ENCODE measurements at places on chromosomes 16 and 17. TPM values are rescaled to one million over a fixed set of nuclear protein-coding genes. Genes with fewer than 3 reads are reported as not detected.

DNA sequence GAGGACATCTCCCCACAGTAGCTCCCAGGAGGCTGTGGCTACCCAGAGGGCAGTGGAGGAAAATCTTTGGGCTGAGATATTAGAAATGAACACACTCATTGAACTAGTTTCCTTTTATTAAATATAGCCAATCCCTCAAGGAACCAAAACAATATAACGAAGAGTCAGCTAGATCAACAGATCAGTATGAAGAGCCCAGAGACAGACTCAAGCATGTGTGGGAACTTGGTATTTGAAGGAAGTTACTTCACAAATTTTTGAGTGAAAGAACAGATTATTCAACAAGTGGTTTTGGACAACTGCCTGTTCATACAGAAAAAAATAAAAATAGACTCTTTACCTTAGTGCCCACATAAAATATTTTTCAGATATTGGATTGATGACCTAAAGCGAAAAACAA, 183.6 kb upstream of the PMFBP1 start:
- DNase-seq = no peak

GRCh38 chr16:84479716-84480450, 24.6 kb downstream of the MEAK7 start:
- peak; percentile 8 for DNase-seq

- DNase-seq = peak; percentile 23
Measured at GRCh38 chr17:1829216-1829591, 498 bp downstream of the SMYD4 start.

- DNase-seq = no peak
Measured at GRCh38 chr17:32814836-32815235, 62.1 kb downstream of the MYO1D start.

GRCh38 chr17:73200476-73200875, 7.6 kb downstream of the COG1 start:
- DNase-seq = no peak

DNA sequence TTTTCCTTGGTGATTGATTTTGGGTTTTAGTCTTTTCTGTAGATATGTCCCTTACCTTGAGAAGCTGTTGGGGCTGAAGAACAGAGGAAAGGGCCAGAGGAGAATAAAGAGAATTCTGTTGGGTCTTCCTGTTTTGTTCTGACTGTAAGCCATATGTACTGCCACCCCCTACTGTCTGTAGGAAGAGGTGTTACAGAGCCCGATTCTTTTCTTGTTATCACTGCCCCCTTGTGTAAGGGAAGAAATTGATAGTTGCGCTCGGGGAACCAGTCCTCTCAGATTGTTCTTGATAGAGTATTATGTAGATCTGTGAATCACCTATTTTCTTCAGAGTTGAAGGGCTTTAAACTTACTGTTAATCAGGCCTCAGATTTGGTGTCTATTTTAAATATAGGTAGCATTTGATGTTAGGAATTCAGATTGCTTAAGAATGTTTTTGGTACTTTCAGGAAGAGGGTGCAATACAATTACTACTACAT, 2.4 kb downstream of the TANC2 start:
- DNase-seq = peak; percentile 29

DNA sequence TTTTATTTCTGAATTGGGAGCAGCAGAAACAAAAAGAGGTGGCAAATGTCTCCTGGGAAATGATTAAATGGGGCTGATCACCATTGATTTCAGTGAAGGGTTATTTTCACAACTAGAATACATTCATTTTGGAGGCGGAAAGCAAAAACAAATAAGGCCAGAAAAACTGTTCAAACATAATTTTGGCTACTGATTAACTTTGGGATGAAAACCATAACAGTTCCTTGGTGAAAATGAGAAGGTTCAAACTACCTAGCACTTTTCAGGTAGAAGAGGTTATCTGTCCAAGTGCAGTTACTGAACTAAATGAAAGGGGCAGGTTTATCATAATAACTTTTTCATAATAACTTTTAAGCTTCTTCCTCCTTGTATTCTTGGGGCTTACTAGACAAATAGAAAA, 718.5 kb downstream of the CDH11 start:
- DNase-seq = no peak

DNA sequence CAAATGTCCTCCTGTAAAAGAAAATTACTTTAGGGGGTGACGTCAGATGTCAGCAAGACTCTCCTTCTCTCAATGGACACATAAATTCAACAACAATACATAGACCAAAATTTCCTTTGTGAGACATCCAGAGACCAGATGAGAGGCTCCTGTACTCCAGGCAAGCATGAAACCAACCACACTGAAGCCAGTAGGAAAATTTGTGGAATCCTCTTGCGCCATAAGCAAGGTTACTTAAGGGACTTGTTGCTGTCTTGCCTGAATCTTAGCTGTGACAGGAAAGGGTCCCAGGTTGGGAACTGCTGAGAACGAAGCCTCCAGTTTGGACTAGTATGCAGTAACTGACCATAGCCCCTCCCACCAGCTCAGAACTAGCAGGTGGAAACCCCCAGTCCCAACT, 56.0 kb downstream of the CEP112 start:
- no peak for DNase-seq

DNA sequence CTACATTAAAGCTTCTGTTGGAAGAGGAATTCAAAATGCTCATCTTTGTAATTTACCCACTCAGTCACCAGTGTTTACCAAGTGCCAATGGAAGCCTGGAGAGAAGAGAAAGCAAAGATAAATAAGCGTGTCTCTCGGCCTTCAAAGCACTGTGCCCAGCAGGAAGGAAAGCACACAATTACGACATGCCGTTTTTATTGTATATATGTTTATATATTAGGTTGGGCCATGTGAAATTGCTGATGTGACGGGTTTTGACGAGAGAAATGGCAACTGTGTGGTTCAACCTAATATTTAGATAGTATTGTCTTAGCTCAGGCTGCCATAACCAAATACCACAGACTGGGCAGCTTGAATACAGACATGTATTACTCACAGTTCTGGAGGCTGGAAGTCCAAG, 79.3 kb upstream of the HSBP1 start:
- DNase-seq = no peak

GRCh38 chr16:22023505-22023904, 15.6 kb downstream of the MOSMO start:
- no peak for DNase-seq

RPL26 gene
- 2,046 TPM for total RNA-seq

TPSG1 gene
- not detected for total RNA-seq

DNA sequence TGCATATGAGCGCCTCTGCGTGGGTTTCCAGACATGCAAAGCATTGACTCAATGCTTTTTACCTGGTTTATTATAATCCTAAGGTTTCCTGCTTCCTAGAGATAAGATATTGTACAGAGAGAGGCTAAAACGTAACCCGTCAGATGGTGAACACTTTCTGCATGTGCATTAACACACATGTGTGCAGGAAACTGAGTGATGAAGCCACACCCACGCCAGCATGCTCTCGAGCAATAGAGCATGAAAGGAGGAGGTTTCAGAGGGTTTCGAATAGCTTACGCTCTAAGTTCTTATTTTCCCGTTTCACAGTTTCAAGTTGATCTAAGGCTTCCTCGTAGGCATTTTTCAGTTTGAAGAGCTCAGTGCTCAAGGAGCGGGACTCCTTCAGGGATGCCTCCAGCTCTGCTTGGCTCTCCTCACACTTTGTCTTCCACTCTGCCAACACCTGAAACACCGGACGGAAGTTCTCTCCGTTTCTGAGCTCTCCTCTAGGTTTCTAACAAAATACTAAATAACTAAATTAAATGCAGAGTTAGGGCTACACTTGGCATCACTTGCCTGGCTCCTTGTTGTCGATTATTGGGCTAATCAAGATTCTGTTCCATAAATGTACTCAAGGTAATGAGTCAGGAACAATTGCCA, 23.2 kb downstream of the MYH3 start:
- DNase-seq = no peak

- DNase-seq = no peak
Measured at GRCh38 chr17:41354536-41354935, 3.9 kb upstream of the KRT33A start.

- DNase-seq = no peak
Measured at GRCh38 chr17:31724619-31725018, 134.4 kb downstream of the COPRS start.

- peak; percentile 88 for DNase-seq
Measured at GRCh38 chr16:22948603-22949368, 134.8 kb downstream of the HS3ST2 start.

- DNase-seq = no peak
Measured at GRCh38 chr17:64255764-64256163, 7.3 kb downstream of the TEX2 start.

GRCh38 chr17:62827746-62828485, 19.8 kb upstream of the MARCHF10 start:
- no peak for DNase-seq

- DNase-seq = no peak
Measured at GRCh38 chr17:17621254-17621653, 29.7 kb upstream of the PEMT start.

DNA sequence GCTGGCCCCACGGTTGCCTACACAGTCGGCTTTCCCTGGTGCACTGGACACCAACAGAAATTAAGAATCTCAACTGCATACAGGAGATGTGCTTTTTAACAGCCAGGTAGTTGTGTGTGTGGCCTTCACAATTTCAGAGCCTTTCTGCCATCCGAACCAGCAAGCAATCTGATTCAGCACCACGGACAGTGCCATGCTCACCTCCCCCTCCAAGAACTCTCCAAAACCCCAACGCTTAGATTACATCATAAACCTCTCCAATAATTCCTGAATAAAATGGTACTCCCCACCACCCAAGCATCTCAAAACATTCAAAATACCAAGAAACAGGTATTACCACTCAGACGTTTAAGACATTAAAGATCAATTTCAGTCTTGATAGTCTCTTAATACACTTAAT, 31.8 kb downstream of the USP7 start:
- DNase-seq = peak; percentile 74

DNA sequence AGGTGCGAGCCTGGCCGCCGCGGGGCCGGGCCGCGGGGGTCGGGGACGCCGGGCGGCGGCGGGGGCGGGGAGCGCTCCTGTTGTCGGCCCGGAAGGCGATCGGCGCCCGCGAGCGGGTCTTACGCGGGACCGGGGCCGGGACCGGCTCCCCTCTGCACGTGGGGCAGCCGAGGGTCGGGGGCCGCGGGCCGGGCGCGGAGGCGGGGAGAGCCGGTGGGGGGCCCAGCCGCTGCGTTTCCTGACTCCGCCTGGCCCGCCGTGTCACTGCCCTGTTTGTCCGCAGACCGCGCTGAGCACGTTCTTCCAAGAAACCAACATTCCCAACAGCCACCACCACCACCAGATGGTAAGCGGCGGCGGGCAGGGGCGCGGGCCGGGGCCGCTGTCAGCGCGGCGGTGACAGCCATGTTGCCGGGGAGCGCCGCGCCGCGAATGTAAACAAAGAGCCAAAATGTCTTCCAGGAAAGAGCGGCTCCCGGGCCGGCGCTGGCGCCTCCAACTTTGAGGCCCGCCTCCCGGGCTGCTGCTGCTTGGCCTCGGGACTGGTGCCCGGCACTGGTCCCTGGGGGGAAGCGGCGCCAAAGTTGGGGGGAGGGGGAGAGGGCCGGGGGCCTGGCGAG, 586 bp downstream of the UBALD2 start:
- DNase-seq = peak; percentile 56

GRCh38 chr17:82373731-82374625, 2.4 kb downstream of the UTS2R start:
- no peak for DNase-seq

DNA sequence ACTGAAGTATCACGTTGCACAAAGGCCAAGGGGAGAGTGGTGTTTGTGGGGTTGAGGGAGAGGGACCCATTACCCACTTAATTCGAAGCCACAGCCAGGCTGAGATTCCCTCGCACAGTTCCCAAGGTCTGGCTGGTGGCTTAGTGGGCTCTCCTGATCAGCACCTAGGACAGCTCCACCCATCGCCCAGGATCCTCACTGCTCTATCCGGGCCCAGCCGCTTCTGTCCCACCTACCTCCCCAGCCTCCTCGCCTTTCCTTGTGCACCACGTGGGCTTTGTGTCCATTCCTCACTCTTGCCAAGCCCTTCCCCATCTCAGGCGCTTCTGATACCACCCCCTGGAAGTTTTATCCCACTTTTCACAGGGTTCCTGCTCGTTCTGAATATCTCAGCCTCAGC, 163.5 kb downstream of the CCT6B start:
- peak; percentile 82 for DNase-seq

GRCh38 chr16:19284207-19284606, 1.3 kb upstream of the CLEC19A start:
- no peak for DNase-seq

UNK gene
- 35.0 TPM for total RNA-seq

CKLF gene
- total RNA-seq = 23.9 TPM

OR1D5 gene
- total RNA-seq = not detected

SP6 gene
- 3.3 TPM for total RNA-seq

DNA sequence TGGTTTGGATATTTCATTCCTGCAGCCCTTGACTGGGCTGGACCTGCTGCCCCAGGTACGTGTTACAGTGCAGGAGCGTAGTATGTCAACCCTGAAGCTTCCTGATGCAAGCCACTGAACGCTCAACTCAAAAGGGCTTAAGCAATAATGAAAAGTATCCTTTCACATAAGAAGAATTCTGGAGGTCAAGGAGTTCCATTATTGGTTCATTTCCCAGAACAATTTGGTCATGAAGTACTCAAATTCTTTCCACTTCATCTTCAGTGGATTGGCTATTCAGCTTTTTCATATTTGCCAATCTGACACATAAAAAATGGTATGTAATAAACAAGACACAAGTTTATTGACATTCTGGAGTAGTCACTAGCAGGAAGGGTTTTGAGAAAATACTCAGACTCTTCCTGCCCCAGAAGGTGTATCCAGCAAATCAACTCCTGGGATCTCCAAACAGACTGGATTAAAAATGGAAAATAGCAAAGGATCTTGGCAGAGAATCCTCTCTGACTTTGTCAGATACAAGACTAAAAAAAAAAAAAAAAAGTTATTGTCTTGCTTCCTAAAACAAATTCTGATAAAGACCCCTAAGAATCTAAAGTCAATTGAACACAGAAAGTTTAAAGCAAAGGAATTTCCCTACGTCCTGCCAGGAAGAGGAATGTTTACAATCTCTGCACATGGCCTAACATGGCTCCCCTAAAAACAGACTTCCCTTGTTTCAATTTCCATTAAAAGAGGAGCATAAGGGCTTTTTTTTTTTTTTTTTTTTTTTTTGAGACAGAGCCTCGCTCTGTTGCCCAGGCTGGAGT, 37.5 kb upstream of the WSB1 start:
- DNase-seq = no peak

- no peak for DNase-seq
Measured at GRCh38 chr16:50578137-50578536, 29.9 kb downstream of the NKD1 start.
